ENCODE measurements at places on chromosomes 6 and 20. TPM values are rescaled to one million over a fixed set of nuclear protein-coding genes. Genes with fewer than 3 reads are reported as not detected.
A peak's percentile ranks its signal among the peaks of the same experiment; 100 is the strongest.

- no peak for DNase-seq
- no peaks in the 10 kb centered on the region for H3K27me3 ChIP-seq
- peaks cover 7% of the 10 kb centered on the region for H3K36me3 ChIP-seq
- peak overlapping the region; percentile 18 for H3K27ac ChIP-seq
- peaks cover 62% of the 10 kb centered on the region for H3K4me1 ChIP-seq
Observed at GRCh38 chr6:20203561-20204511, 8.4 kb downstream of the MBOAT1 start.

Gene FAXC
- total RNA-seq, result 0.16 TPM

- no peaks in the 10 kb centered on the region for H3K36me3 ChIP-seq
- no peak for DNase-seq
- no peak overlapping the region for H3K4me3 ChIP-seq
- peaks cover 8% of the 10 kb centered on the region for H3K4me1 ChIP-seq
- no peaks in the 10 kb centered on the region for H3K27me3 ChIP-seq
Observed at GRCh38 chr6:128400875-128401274, 119.5 kb downstream of the PTPRK start.

- H3K36me3 ChIP-seq, result no peaks in the 10 kb centered on the region
- DNase-seq, result no peak
- no peak overlapping the region for H3K4me3 ChIP-seq
- no peak overlapping the region for H3K27ac ChIP-seq
- peaks cover 17% of the 10 kb centered on the region for H3K4me1 ChIP-seq
Observed at GRCh38 chr6:33720998-33721397, 9.5 kb upstream of the UQCC2 start.

Gene FLRT3
- total RNA-seq, result not detected

Gene SNAP91
- not detected for total RNA-seq

Gene EFCAB8
- total RNA-seq, result 0.40 TPM

- no peaks in the 10 kb centered on the region for H3K36me3 ChIP-seq
- H3K4me3 ChIP-seq, result no peak overlapping the region
- DNase-seq, result no peak
- no peak overlapping the region for H3K27ac ChIP-seq
- no peaks in the 10 kb centered on the region for H3K27me3 ChIP-seq
- H3K4me1 ChIP-seq, result no peaks in the 10 kb centered on the region
Observed at GRCh38 chr6:33731751-33732282, 14.9 kb downstream of the IP6K3 start.

Gene OXT
- not detected for total RNA-seq

GRCh38 chr6:143158113-143158581 lies 97.5 kb downstream of the AIG1 start:
- no peaks in the 10 kb centered on the region for H3K27me3 ChIP-seq
- H3K27ac ChIP-seq, result no peak overlapping the region
- H3K4me1 ChIP-seq, result peaks cover 6% of the 10 kb centered on the region
- no peaks in the 10 kb centered on the region for H3K36me3 ChIP-seq
- no peak for DNase-seq

Gene SLCO4A1
- total RNA-seq, result 40.5 TPM

Gene OPN5
- not detected for total RNA-seq

Gene MAP3K7
- 32.6 TPM for total RNA-seq

DNA sequence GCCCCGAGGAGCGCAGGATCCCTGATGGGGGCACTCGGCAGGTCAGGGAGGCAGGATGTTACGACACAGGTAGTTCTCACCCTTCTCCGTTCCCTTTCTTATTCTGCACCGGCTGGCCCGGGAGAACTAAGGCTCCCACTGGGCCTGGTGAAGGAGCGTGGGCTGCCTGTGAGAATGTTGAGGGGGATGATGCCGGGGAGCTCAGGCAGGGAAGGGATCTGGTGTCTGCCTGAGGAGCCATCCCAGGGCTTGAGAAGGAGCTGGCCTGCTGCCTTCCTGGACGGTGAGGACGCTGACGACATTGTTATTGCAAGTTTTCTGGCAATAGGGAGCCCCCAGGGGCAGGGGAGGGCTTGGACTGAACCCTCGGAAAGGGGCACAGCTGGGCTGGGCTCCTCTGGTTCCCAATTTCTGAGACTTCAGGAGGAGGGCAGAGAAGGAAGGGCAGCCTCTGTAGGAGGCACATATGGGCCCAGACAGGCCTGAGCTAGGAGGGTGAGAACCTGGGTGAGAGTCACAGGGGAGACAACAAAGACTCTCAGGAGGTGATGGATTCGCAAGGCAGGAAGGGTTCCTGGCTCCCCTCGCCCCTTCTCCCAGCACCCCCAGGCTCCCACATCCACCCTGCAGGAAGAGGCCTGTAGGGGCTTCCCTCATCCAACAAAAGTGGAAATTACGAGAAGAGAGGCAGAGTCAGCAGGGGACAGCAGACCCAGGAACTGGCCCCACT lies 32.8 kb downstream of the CYP21A2 start:
- H3K36me3 ChIP-seq, result no peaks in the 10 kb centered on the region
- no peak overlapping the region for H3K4me3 ChIP-seq
- H3K27me3 ChIP-seq, result no peaks in the 10 kb centered on the region

DNA sequence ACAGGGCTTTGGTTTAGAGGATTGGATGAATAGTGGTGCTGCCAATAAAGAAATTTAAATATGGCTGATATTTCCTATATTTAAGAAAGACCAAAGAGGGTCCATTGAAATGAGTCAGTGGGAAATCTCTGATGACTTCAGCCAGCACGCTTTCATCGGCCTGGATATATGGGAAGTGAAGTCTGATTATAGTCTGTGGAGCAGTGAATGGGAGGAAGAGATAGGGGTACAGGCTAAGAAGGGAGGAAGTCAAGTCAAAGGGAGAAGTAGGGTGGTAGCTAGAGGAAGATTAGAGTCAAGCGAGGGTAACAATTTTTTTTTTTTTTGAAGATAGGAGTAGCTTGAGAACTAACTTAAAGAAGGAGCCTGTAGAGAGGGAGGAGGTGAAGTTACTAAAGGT lies 22.7 kb downstream of the SLC16A10 start:
- H3K36me3 ChIP-seq, result peaks cover 15% of the 10 kb centered on the region
- H3K4me3 ChIP-seq, result no peak overlapping the region
- H3K27me3 ChIP-seq, result no peaks in the 10 kb centered on the region

DNA sequence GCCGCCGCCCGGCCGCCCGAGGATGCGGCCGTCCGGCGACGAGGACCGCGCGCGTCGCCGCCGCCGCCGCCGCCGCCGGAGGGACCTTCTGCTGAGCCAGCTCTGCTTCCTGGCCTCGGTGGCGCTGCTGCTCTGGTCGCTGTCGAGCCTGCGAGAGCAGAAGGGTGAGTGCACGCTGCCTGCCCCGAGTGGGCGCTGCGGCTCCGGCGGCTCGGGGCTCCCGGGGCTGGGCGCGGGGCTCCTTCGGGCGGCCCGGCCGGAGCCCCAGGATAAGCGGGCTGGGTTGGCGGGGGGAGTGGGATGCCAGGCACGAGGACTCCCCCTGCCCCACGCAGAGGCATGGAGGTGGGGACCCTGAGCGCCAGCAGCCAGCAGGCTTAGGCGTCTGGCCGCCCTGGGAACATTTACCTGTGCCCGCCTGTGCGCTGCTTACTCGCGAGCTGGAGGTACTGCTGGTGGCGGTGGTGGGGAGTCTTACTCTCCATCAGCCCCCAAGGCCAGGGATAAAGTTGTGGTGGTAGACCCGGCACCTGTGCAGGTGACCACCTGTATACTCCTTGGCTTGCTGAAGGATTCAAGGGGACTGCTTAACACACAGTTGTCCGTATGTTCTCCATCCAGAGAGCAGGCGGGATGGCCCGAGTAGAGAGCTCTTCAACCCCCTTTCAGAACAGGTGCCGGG lies 520 bp downstream of the SLC24A3 start:
- H3K27ac ChIP-seq, result no peak overlapping the region
- H3K36me3 ChIP-seq, result no peaks in the 10 kb centered on the region
- H3K4me3 ChIP-seq, result no peak overlapping the region

GRCh38 chr6:157427969-157428368 lies 47.0 kb downstream of the ZDHHC14 start:
- peak overlapping the region; percentile 91 for H3K27ac ChIP-seq
- peaks cover 46% of the 10 kb centered on the region for H3K4me1 ChIP-seq
- DNase-seq, result peak; percentile 57

GRCh38 chr20:33693741-33694638 lies 7.8 kb upstream of the E2F1 start:
- no peak for DNase-seq
- H3K27ac ChIP-seq, result no peak overlapping the region
- peaks cover 16% of the 10 kb centered on the region for H3K4me1 ChIP-seq
- no peaks in the 10 kb centered on the region for H3K36me3 ChIP-seq
- no peaks in the 10 kb centered on the region for H3K27me3 ChIP-seq

DNA sequence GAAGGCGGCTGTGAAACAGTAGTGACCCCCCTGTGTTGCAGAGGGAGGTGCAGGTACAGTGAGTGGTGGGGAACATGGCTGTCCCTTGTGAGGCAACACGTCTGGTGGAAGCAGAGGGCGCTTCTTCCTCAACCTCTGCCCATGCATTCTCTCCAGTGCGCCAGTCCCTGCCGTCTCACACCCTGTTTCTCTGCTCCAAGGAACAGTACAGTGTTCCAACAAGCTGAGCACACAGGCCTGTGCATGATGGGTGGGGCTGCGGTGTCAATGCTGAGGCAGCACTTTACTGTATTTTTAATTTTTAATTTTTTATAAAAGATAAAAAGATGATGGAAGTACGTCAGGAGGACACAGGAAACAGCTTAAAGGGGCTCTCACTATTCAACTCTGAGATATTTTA lies 32.5 kb downstream of the CST2 start:
- H3K4me3 ChIP-seq, result no peak overlapping the region
- no peak for DNase-seq
- H3K27ac ChIP-seq, result no peak overlapping the region
- H3K36me3 ChIP-seq, result no peaks in the 10 kb centered on the region
- H3K27me3 ChIP-seq, result peaks cover 13% of the 10 kb centered on the region
- no peaks in the 10 kb centered on the region for H3K4me1 ChIP-seq

DNA sequence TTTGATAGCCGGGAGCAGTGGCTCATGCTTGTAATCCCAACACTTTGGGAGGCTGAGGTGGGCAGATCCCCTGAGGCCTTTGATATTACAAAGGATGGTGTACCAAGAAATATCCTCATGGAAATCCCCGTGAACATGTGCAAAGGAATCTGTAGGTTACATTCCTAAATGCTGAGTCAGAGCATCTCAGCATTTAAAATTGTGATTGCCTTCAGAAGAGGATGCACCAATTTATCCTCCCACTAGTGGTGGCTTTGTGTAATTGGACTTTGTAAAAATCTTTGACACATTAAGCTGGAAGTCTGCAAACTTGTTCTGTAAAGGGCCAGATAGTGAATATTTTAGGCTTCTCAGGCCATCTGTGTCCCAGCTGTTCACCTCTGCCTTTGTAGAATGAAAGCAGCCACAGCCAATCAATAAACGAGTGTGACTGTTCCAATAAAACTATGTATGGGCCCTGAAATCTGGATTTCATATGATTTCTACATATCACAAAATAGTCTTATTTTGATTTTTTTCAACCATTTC lies 11.8 kb downstream of the TMEM14B start:
- H3K36me3 ChIP-seq, result peaks cover 64% of the 10 kb centered on the region
- no peak overlapping the region for H3K4me3 ChIP-seq
- no peak overlapping the region for H3K27ac ChIP-seq
- no peak for DNase-seq
- no peaks in the 10 kb centered on the region for H3K27me3 ChIP-seq
- H3K4me1 ChIP-seq, result peaks cover 33% of the 10 kb centered on the region

Gene ADAT2
- 26.0 TPM for total RNA-seq

Gene ISM1
- 0.51 TPM for total RNA-seq

Data from activated CD4-positive, alpha-beta T cell treated with anti-CD3 and anti-CD28 coated beads for 36 hours (primary cell).